ENCODE measurements at places on chromosomes 7 and 10.

- DNase-seq = no peak
These were observed 10.0 kb downstream of the WBP1L start for GRCh38 chr10:102753718-102754117.

DNA sequence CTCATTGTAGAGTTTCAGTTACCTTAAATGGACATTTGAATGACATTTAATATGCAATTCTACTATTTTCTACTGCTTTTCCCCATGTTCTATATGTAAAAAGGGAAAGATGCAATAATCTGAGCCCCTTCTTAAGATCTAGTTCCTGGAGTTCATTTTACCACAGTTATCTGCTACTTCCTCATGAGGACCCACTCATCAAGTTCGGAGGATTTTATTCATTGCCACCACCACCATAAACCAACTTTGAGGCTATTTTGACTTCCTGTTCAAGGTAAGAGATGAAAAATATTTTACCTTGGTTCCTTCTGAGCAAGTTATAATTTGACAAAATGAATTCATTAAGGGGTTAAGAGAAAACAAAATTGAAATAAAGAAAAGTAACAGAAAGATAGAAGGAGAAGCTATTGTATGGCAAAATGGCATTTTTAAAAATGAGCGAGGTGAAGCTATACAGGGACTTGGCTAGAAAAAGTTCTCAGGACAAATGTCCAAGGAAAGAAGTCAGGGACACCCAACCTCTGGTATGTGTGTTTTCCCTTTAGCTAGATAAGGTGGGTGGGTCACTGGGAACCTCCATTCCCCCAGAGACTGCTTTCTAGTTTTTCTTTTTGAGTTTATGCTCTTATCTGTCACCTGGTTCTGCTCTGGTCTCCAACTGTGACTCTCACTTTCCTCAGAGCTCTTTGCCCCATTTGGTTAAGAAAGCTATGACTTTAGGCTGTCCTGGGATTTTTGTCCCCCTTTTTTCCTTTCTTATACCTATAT is 14.9 kb upstream of the FAM3C start:
- no peak for DNase-seq

DNA sequence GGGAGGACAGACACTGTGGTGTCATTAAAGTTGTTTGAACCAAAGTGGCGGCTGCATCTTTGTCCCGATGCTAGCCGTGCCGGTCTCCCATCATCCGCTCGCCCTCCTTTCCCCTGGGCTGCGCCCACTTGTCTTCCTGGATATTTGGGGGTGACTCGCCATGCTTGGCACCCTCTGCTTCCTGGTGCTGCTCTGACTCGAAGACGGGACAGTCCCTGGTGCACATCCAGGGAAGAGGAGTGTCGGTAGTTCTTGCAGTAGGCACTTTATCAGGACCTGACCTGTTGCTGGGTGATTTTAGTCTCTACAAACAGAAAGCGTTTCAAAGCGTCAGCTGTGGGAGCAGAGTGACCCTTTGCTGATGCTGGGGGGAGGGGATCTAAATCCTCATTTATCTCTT is 68.3 kb upstream of the DNAJB6 start:
- no peak for DNase-seq

DNA sequence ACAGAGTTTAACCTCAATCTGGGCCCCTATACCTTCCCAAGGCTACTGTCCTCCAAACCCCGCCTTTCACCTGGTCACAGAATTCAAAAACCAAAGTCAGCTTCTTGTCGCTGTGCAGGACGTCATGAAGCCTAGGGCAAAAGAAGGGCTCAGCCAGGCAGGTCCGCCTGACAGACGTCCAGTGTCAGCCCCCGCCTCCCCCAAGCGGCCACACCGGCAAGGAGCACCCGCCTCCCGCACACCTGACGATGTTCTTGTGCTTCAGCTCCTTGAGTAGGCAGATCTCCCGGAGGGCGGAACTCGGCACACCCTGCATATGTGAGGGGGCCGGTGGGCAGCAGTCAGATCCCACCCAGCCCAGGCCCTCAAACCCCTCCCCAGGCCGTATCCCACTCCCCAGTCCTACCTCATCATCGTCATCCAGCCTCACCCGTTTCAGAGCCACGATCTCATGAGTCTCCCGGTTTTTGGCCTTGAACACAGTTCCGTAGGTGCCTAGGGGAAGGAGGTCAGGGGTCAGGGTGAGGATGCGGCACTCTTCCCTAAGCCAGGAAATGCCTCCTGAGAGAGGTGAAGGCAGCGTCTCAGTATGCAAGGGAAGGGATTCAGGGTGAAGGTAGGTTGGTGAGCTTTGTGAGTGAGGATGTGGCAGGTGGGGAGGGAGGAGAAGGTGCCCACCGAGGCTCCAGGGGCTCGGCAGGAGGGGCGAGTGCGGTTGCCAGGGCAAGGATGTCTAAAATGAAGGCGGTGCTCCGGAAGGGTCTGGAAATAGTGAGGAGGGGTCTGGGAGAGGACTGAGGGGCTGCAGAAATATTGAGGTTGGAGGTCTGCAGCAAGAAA is 811 bp downstream of the CDK5 start:
- DNase-seq = peak; percentile 69

DNA sequence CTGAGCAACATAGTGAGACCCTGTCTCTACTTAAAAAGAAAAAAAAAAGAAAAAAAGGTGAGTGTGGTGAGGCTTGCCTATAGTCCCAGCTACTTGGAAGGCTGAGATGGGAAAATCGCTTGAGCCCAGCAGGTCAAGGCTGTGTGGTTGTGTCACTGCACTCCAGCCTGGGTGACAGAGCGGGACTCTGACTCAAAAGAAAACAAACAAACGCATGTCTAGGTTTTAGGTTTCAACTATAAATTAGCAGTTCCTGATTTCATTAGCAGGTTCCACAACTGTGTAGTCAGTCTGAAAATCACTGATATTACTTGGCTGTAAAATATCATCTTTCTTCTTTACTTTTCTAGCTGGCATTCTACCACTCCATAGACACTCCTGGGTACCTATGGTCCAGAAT is 155.7 kb upstream of the HGF start:
- DNase-seq = no peak

Measured in WTC11 (cell line).